ENCODE measurements at places on chromosomes 16 and 17.

GRCh38 chr17:72592242-72592966 is 471.6 kb downstream of the SOX9 start:
- no peak for DNase-seq

DNA sequence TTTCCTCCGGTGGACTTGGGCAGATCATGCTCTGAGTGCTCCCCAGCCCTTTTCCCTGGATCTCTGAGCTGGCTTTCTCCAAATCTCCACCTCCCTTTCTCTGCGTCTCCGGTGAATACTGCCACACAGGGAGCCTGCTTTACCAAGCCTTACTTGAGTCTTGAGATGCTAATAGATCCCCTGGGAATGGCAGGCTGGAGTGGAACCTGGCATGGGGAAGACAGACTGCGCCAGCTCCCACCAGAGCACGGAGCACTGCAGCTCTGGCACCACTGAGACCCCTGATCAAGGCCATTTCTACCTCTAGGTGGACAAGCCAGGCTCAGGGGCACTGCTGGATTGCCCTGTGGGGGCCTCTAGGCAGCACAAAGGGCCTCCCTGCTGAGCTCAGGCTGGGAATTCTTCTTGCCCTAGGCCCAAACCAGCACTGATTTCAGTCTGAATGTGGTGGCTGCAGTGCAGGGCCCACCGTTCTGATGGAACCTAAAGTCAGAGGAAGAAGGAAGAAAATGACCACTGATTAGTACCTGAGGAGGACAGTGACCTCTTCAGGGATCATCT is 74.3 kb upstream of the CRHR1 start:
- DNase-seq: no peak

DNA sequence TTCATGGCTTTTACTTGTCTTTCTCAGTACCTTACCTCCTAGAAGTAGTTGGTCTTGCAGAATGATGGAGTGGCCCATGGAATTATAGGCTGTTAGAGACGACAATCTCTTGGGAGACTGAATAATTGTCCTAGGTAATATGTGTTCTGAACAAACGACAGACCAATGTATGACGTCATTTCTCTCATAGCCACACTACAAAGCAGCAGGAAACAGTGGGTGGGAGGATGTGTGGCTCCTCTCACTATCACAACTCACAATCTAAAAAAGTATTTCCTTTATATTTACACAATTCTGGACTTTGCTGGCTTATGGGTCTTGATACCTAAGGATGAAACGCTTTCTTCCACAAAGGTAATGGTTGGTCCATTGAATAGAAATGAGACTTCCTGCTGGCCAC is 183.9 kb downstream of the TOX3 start:
- no peak for DNase-seq

- DNase-seq: no peak
Measured at GRCh38 chr17:19261426-19261825, 24.3 kb downstream of the EPN2 start.
